ENCODE measurements at places on chromosomes 2 and 18.
A peak's percentile ranks its signal among the peaks of the same experiment; 100 is the strongest.

DNA sequence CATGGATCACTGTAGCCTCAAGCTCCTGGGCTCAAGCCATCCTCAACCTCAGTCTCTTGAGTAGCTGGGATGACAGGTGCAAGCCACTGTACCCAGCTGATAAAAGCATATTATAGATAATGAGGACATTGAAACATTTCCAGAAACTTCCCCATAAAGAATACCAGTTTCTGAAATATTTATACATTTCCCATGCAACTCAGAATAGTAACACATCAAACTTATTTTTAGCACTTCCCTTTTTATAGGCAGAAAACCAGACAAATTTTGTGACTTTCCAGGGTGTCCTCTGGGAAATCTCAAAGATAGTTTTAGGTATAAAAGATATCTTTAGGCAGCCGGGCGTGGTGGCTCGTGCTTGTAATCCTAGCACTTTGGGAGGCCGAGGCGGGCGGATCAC lies 25.1 kb upstream of the DPYSL5 start:
- no peak for DNase-seq

DNA sequence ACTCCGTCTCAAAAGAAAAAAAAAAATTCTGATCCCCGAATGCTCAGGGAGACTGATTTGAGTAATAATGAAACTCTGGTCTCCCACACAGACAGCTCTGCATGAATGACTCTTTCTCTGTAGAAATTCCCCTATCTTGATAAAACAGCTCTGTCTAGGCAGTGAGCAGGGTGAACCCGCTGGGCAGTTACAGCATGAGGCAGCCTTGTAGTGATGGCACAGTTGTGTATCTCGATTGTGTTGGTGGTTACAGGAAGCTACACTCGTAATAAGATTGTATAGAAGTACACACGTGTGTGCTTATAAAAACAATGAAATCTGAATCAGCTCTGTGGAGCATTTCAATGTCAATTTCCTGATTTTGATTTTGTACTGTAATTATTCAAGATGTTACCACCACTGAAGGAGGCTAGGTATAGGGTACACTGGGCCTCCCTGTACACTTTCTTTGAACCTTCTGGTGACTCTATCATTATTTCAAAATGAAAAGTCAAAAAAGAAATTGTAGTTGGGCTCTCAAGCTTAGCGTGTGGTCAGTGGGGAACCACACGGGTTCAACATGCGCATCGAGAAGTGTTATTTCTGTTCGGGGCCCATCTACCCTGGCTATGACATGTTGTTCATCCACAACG lies 34.9 kb upstream of the ATP8B1 start:
- DNase-seq: no peak

DNA sequence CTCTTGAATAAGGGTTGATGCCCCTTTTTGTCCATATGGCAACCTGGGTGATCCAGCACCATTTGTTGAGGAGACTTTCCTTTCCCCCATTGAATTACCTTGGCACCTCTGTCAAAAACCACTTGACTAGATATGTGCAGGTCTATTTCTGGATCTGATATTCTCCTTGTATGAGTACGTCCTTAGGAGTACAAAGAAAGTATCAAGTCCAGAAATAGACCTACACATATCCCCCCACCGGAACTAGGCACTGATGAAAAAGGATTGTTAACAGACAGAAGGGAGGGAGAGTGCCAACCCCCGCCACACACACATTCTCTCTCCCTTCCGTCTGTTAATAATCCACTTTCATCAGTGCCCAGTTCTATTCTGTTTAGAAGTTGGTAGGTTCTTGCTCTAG lies 225.0 kb downstream of the TMEM163 start:
- DNase-seq: no peak

- peak; percentile 86 for DNase-seq
Measured at GRCh38 chr2:160076914-160077313, 14.5 kb upstream of the PLA2R1 start.

GRCh38 chr18:51941999-51942398 lies 398.0 kb upstream of the DCC start:
- DNase-seq: no peak

- DNase-seq: no peak
Measured at GRCh38 chr18:28136071-28136470, 40.9 kb downstream of the CDH2 start.

DNA sequence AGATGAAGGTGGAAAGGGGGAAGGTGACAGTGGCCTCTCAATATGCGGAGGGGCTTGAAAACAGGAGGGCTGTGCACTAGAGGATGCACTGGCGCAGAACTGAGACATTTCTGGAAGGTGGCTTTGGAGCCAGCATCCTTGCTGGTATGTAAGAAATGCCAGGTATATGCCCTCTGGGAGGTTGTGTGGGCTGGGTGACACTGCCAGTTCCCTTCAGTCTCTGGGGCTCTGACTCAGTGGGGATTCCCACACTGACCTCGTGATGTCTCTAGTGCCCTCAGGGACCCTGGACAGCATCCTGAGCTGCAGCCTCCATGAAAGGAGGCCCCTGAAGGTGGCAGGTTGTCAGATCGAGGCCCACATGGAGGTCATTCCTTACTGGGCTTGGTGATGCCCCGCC lies 74.0 kb downstream of the AGAP1 start:
- DNase-seq: no peak

GRCh38 chr2:26820932-26821331 lies 27.0 kb upstream of the DPYSL5 start:
- no peak for DNase-seq

DNA sequence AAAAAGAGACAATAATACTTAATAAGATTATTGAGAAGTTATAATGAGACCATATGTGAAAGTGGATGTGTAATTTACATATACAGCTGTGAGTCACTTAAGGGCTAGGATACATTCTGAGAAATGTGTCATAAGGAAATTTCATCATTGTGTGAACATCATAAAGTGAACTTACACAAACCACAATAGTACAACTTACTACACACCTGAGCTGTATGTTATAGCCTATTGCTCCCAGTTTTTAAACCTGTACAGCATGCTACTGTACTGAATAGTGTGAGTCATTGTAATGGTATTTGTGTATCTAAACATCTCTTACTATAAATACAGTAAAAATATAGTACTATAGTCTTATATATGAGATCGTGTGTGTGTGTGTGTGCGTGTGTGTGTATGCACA lies 1420.3 kb upstream of the PIK3C3 start:
- DNase-seq: no peak

DNA sequence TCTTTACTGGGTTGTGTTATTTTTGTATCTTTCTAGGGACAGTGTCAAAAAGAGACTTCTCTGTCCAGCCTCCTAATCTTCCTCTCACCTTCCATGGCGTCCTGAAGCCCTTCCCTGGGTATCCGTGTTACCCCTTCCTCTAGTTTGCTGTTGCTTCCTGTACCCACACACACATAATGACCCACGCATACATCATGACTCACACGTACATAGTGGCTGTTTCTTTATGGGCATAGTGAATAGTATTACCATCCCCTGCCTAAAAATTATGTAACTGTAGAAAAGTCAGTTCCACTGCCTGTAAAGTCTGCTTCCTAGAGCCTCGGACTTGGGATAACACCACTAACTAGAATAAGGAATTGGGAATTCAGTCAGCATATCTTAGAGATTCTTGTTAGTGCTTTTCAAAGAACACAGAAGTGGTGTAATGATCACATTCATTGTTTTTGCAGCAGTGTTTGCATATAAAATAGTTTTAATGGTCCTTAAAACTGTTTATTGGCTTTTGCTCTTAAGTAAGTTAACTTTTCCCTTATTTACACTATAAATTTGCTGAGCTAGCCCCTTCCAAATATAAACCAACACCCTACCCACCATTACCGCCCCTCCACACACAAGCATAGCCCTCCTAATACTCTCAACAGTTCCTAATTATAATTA lies 308.4 kb upstream of the RAB12 start:
- DNase-seq: no peak

DNA sequence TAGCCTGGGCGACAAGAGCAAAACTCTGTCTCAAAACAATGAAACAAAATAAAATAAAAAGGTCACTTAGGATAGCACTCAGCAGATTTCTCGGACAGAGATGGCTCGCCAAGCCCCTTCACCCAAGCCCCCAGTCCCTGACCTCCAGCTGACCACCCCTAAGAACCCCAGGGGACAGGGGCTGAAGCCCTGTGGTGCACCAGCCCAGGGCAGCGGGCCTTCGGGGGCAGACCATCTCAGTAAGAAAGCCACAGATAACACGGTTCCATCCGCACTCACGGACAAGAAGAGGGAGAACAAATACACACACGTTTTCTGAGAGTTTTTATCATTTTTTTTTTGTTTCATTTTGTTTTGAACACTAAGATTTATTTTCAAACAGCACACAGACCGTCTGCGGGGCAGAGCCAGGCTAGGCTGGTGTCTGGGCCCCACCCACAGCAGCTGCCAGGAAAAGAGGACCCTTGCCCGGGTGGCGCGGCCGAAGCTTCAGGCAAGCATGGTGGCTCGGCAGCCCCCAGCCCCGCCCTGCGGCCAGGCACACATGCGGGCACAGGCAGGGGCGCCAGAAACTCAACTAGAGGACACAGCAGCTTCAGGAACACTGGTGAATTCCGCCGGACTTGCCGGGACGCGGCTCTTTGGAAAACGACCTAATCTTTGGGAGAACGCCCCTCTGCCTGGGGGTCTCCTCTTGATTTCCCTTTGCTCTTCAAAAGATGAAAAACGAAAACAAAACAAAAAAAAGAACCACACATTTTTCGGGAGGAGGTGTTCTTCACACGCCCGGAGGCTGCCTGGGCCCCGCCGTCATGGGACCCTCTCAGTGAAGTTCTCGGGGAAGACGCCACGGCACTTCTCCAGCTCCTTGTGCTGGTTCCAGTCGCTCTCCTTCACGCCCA lies 59.0 kb downstream of the BIN1 start:
- no peak for DNase-seq

- no peak for DNase-seq
Measured at GRCh38 chr2:49286726-49287125, 132.4 kb upstream of the FSHR start.

- peak; percentile 32 for DNase-seq
Measured at GRCh38 chr2:208015475-208015874, 9.9 kb downstream of the PLEKHM3 start.

- no peak for DNase-seq
Measured at GRCh38 chr2:200765995-200766660, 45.6 kb upstream of the BZW1 start.

DNA sequence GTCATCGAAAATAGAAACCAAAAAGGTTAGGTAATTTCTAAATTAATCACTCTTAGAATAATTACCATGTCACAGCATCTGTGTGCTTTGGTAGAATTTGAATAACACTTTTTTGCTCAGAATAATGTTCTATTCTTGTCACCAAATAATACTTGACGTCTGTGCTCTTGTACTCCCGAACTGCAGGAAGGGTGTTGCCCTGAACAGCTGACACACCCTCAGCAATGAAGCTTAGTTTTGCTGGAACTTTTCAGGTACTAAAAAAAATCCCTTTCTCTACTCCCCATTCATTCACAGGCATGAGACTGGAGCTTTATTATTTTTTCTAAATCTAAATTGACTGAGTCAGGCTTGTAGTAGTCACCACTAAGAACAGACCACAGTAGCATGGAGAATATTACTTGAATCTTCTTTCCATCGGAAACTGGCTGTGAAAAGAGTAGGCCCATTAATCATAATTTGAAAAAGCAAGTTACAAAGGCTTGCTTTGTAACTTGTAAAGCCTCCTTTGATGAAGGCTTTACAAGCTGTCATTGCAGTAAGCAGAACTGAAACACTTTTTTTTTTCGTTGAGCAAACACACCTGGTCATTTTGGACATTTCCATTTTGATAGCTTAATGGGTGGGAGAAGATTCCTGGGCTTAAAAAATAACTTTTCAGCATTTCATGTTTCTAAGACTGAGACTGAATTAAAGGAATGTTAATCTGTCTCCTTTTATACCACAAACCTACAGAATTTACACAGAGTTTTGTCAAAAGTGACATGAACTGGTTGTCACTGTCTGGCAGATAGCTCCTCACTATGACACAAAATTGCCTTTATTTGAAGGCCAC lies 70.3 kb upstream of the PELI1 start:
- DNase-seq: peak; percentile 61

DNA sequence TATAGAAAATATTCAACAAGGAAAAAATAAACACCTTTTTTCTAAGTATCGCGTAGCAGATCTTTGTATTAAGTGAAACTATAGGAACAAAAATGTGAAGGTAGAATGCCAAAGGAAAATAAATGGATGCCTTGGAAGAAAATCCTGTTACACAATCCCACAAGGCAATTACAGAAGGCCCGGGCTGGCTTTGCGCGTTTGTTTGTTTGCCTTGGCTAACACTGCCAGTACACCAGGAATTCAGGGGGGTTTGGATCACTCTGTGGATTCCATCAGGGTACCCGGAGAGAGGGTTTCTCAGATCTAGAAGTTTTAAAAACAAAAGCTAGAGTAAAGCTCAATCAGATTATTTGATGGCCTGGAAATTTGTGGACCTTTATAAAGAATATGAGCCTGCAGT lies 478.3 kb downstream of the FBXO15 start:
- no peak for DNase-seq

DNA sequence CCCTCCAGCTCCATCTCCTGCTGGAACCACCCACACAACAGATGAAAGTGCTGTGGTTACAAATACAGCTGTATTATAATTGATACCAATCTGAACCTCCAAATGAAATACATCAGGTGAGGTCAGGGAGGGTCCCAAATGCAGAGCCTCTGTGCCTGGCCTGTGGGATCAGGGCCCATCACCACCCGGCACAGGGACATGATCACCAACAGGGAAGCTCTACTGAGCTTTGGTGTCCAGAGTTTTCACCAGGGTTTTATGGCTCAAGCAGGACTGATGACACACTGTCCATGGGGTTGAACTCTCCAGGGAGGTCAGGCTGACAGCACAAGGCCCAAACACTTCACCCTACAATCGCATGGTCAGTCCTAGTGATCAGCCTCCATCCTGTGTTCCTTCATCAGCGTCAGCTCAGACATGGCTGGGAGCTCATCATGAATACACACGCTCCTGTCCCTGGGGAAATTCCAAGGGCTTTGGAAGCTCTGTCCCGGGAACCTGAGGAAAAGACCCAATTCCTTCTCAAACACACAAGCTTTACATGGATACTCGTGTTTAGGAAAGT lies 3.9 kb upstream of the PXDN start:
- no peak for DNase-seq

DNA sequence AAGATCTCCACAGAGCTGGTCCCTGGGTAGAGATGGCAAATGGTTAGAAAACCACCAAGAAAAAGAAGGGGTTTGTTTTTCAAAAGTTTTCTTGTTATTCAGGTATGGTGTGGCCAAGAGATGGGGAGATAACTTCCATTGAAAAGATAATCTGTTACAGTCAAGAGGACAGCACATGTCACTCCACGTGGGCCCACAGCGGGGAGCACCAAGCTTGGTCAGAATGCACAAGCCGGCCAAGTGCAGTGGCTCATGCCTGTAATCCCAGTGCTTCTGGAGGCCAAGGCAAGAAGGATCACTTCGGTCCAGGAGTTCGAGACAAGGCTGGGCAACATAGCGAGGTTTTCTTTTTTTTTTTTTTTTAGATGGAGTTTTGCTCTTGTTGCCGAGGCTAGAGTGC lies 6.0 kb upstream of the LCLAT1 start:
- DNase-seq: no peak

DNA sequence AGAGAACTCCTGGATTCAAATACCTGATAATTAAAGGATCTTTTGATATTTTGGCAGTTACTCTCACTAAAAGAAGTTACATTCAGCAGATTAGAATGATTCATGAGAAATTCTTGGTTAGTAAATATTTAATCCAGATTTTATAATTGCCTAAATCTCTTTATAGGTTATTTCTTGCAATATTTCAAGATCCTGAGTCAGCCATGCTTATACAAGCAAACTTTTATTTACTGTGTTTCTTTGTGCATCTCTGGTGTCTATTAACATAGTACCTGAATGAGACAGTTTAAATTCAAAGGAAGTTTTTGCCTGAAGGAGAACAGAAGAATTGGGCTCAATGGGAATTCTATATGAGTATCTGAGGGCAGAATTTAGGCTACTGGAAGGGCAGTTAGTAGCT lies 249.3 kb downstream of the ERBB4 start:
- DNase-seq: no peak

GRCh38 chr18:50911006-50911405 lies 32.1 kb downstream of the ME2 start:
- no peak for DNase-seq

All from NCI-H1105 treated with DMSO at 0.1 percent for 48 hours (cell line).